ENCODE measurements at places on chromosomes 1 and 21.

DNA sequence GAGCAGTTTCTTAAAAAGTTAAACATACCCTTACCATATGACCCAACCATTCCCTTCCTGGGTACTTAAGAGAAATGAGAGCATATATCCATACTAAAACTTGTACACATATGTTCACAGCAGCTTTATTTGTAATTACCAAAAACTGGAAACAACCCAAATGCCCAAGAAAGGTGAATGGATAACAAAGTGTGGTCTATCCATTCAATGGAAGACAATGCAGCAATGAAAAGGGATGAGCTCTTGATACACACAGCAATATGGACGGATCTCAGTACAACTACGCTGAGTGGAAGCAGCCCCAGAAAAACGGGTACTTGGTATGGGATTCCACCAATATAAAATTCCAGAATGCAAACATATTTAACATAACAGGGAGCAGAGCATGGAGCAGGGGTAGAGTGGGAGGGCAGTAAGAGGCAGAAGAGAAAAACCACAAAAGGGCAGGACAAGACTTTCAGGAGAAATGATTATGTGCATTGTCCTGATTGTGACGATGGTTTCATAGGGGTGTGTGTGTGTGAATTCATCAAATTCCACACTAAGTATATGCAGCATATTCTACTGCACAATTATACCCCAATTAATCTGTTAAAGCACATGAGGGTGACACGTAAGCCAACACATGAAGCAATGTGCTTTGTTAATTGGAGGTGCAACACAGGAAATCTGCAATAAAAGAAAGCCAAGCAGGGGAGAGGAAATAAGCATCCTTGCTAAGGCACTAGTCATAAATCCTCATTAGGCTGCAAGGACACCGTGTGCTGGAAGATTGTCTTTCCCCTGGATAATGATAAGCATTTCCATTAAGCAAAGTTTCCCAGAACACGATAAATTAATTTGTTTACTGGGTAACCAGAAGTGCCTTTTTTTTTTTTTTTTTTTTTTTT lies 113.1 kb upstream of the KRTAP19-8 start:
- DNase-seq: no peak

DNA sequence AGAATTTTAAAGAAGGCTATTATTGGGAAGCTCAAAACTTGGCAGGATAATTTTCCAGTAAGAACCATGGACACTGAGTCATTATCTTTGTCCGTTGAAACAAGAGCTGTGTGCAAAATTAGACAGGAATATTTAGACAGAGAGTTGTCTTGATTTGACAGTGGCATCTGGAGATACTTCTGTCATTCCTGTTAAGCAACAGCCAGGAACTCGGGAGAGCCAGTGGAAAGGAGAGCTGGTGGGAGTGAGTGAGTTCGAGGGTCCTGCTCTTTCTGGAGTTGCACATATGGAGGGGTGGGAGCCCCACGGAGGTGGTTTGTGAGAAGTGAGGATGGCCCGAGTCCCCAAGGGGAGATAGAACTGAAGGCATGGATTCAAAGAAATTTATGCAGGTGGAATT lies 3.1 kb downstream of the COQ8A start:
- DNase-seq: no peak

- DNase-seq: no peak
Observed at GRCh38 chr1:168687816-168688215, 41.2 kb downstream of the DPT start.

- no peak for DNase-seq
Observed at GRCh38 chr1:42758641-42759040, 8.2 kb downstream of the P3H1 start.

DNA sequence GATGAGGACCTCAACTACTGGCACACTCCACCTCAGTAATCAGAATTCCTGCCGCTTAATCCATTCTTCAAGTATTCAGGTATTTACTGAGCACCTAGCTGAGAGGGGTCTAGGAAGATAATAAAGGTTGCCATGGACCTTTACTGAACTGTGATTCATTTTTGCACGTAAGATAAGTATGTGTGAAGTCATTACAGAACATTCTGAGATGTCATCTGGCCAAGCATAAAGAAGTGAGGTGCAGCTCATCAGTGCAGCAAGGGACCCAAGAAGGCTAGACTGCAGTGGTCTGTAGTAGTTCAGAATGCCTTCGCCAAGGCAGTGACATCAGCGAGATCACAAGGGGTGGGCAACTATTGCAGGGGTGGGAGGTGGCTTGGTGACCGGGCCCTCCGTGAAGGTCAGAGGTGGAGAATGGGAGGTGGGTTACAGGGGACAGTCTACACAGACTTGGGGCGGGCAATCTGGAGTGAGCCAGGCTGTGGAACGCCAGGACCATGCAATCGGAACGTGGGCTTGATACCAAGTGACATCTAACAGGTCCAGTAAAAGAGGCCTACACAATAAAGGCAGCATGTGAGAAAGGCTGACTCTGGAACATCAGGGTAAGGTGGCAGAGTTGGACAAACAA lies 107.4 kb downstream of the SLC45A1 start:
- no peak for DNase-seq

DNA sequence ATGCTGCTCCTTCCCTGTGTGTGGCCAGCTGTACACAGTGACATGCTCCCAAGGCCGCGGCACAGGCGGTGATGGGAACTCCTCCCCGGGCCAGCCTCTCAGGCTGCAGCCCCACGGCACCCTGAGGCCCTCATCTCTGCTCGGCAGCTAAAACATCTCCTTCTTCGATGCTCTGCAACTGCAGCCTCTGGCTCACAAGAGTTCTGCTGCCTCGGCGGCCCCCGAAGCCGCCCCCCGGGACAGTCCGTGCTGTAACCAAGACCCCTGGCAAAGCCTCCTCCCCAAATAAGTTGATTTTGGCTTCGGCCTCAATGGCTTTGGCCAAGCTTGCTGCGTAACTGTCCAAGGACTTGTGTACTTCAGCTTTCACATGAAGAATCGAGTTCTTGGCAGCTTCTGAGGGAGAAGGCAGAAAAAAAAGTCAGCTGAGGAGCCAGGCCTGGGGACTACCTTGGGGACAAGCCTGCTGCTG lies 51.3 kb downstream of the GPR161 start:
- no peak for DNase-seq

DNA sequence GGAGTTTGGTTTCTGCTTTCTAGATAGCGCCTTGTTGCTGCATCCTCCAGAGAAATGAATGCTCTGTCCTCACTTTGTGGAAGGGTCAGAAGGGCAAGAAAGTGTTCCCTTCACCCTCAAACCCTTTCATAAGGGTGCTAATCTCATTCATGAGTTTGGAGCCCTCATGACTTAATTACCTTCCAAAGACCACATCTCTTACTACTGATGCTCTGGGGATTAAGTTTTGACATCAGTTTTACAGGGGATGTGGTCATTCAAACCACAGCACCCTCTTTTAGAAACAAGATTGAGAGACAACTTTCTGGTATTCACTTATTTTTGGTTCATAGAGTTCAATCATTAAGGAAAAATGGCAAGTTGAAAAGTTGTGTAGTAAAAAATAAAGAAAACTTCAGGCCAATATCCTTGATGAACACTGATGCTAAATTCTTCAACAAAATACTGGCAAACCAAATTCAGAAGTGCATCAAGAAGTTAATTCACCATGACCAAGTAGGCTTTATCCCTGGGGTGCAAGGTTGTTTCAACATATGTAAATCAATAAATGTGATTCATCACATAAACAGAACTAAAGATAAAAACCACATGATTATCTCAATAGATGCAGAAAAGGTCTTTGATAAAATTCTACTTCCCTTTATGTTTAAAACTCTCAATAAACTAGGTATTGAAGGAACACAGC lies 442.1 kb downstream of the PTBP2 start:
- no peak for DNase-seq

- no peak for DNase-seq
Observed at GRCh38 chr1:24284156-24284471, 35.0 kb upstream of the GRHL3 start.

DNA sequence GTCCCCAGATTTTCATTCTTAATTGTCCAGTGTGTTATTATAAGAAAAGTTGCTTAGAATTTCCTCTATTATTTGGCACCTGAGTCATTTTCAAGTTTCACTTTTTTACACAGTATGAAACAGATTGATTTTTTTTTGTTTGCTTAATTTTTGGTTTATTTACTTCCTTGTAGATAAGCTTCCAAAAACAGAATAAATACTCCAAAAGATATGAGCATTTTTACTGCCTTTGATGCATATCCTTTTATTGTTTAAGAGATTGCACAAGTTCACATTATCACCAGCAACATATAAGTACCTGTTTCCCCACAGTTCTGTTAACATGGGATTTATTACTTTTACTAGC lies 36.3 kb upstream of the AHCYL1 start:
- DNase-seq: no peak

- no peak for DNase-seq
Observed at GRCh38 chr1:242477944-242478343, 46.6 kb downstream of the PLD5 start.

GRCh38 chr1:228830185-228830953 lies 95.1 kb downstream of the RHOU start:
- DNase-seq: no peak

All from stimulated activated CD4-positive, alpha-beta T cell treated with anti-CD3 and anti-CD28 coated beads, Interleukin-15, amount 100 ng/mL, for 48 hours (primary cell).